ENCODE measurements at places on chromosomes 4 and X. TPM values are rescaled to one million over a fixed set of nuclear protein-coding genes. Genes with fewer than 3 reads are reported as not detected.

GRCh38 chr4:179817317-179817716 lies 2375.1 kb upstream of the AGA start:
- no peak for DNase-seq

- DNase-seq, result no peak
Measured at GRCh38 chr4:48801016-48801715, 21.1 kb upstream of the FRYL start.

DNA sequence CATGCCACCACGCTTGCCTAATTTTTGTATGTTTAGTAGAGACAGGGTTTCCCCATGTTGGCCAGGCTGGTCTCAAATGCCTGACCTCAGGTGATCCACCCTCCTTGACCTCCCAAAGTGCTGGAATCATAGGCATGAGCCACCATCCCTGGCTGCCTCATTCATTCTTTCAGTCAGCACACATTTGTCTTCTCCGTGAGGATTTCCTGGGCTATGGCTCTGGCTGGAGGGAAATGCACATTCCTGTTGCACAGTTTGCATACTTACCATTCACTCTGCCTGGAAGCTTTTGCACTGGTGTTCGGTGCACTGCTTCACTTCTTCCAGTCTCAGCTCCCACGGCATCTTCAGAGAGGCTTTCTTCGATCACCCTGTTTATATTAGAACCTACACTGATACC lies 267.8 kb downstream of the STIM2 start:
- DNase-seq, result no peak

- DNase-seq, result no peak
Measured at GRCh38 chrX:37955273-37955672, 51.1 kb upstream of the SYTL5 start.

DNA sequence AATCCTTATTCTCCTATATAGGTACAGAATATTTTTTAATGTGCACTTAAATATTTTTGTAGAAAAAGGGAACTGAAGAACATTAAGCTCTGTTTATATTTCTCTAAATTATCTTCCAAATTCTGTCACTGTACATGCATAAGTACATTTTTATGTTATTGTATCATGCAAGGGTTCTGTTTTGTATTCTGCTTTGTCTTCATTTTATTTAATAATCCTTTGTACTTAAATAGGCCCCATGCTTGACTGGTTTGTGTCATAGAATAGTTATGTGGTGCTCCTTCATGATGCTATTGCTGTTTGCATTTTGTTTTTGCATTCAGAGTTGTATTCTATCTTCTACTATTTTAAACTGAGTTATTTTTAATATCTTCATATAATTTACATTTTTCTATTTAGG lies 111.9 kb upstream of the EDNRA start:
- no peak for DNase-seq

GRCh38 chrX:69149466-69150280 lies 15.6 kb downstream of the PJA1 start:
- no peak for DNase-seq

ADH1A gene
- total RNA-seq, result not detected

GRCh38 chr4:99090481-99091215 lies 2.1 kb upstream of the ADH5 start:
- DNase-seq, result no peak

GRCh38 chr4:112664611-112665010 lies 27.7 kb downstream of the LARP7 start:
- no peak for DNase-seq

GRCh38 chr4:74838746-74839370 lies 44.5 kb upstream of the BTC start:
- no peak for DNase-seq

GRCh38 chrX:70139736-70140135 lies 6.5 kb downstream of the IGBP1 start:
- no peak for DNase-seq

DNA sequence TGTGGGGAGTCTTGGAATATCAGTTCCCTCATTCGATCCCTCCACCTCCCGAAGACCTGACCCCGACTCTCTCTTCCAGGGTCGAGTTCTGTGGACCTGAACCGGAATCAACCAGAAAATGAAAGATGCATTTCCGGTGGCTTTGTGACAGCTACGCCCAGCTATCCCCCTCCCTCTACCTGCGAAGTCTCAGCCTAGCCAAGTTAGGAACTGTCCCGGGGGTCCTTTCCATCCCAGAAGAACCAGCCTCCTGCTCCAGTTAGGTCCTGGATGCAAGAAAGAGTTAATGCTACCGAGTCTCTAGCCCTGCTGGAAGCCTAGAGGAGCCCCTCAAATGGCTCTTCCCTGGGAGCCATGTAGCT lies 13.4 kb upstream of the ETDC start:
- no peak for DNase-seq

ADH6 gene
- total RNA-seq, result not detected

NDST3 gene
- total RNA-seq, result not detected

DNA sequence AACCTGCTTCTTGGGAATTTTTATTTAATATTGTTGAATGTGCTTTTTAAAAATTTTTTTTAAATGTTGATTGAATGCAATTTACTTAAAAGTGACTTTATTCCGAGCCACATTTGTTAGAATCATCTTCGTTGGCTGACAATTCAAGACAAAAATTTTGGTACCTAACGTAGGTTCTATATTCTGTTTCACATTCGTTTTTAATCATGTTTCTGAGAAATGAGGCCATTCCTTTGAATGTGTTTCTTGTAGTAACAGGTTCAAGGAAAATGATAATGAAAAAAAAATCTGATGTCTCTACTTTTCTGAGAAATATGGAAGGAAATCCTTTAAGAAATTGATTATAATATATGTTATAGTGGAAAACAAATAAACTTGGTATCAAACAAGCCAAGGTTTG lies 92.3 kb upstream of the DCLK2 start:
- no peak for DNase-seq

FTSJ1 gene
- total RNA-seq, result 77.5 TPM

- DNase-seq, result peak; percentile 52
Measured at GRCh38 chrX:114611018-114611619, 27.2 kb downstream of the HTR2C start.

DNA sequence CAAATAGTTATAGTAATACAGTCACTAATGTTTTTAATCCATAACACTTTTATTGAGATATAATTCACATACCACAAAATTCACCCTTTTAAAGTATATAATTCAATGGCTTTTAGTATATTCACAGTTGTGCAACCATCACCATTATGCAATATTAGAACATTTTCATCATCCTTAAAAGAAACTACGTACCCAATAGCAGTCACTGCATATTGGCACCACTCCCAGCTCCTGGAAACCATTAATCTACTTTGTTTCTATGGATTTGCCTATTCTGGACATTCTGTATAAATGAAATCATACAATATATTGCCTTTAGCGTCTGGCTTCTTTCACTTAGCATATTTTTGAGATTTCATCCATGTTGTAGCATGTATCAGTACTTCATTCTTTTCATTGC lies 99.3 kb downstream of the AMMECR1 start:
- no peak for DNase-seq

- peak; percentile 91 for DNase-seq
Measured at GRCh38 chrX:318739-319578, at the start of gene GTPBP6. Gene GTPBP6, minus strand, starts transcription at chrX:318796. Its CDS starts 9 bp downstream, at chrX:318787.

Measured in glomerular endothelial cell (primary cell).